ENCODE measurements at places on chromosomes 12 and 14. TPM values are rescaled to one million over a fixed set of nuclear protein-coding genes. Genes with fewer than 3 reads are reported as not detected.
A peak's percentile ranks its signal among the peaks of the same experiment; 100 is the strongest.

Gene SPSB2
- total RNA-seq: 11.7 TPM

DNA sequence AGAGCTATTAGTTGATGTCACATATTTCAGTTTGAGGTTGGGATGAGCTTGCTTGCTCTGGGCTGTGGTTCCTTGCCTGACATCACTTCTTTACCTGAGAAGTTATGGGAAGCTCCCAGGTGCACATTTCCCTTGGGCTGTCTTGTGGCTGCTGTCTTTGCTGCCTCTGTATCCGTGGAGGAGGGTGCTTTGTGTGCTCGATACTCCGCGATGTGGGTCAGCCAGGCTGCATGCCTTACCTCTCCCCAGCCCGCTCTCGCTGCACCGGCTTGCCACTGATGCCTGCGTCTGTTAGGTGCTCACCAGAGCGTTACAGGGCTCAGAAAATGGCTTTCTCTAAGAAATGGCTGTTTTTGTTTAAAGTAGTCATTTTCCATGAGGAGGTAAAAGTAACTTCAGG is 19.6 kb downstream of the PELI2 start:
- no peak for DNase-seq

Gene RHEBL1
- total RNA-seq: 19.7 TPM

DNA sequence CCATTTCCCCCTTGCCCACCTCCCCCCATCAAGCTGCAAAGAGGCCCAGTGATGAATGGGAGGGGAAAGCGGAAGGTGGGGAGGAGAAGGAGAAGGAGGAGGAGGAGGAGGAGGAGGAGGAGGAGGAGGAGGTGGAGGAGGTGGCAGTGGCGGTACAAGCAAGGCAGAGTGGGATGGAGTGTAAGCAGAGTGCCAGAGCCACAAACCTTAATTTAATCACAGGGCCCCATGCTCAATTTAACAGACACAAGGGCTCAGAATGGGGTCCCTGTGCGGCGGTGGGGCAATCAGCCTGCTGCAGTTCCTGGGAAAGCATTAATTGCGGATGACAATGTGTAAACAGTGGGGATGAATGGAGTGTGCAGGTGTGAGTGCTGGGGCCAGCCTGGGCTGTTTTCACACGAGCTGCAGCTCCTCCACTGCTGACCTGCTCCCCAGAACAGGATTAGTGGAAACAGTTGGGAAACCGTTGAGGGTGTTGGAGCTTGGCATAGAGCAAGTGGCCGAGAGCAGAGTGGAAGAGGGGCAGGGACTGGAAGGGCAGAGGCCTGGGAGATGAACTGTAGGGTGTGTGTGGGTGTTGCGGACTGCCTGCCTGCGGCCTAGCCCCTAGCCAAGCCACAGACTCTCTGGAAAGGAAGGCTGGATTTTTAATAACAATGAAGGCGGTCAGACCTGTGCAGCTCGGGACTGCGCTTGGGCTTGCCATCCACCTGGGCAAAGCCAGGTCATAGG is 36.4 kb upstream of the SMOC1 start:
- no peak for DNase-seq

DNA sequence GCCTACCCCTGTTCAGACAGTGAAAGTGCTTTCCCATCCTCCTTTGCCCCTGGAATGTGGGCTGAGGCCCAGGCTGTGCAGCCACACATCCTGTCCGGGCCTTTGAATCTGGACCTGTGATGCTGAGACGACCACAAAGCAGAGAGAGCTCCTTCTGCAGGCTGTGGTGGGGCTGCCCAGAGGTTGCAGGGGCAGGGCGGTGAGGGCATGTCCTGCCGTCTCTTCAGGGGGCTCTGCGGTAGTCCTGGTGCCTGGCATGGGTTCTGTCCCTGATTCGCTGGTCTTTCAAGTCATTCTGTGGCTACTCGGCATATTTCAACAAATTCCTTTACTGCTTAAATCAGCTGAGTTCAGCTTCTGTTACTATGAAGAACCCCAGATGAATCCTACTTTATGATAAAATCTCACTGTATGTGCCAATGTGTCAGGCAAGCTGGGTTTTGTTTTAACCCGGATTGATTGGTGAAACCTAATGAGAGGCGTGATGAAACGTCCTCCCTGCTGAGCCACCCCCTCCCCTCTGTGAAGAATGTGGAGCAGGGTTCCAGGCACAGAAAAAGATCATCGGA is 63.4 kb upstream of the DICER1 start:
- no peak for DNase-seq

GRCh38 chr12:131944601-131945251 is 5.0 kb upstream of the EP400 start:
- DNase-seq: peak; percentile 51

Gene ADCY4
- 5.7 TPM for total RNA-seq

Gene SLC5A8
- not detected for total RNA-seq

Gene BCL7A
- 3.3 TPM for total RNA-seq

Gene PMEL
- 1.2 TPM for total RNA-seq

GRCh38 chr12:69476276-69477017 is 6.3 kb downstream of the FRS2 start:
- no peak for DNase-seq

DNA sequence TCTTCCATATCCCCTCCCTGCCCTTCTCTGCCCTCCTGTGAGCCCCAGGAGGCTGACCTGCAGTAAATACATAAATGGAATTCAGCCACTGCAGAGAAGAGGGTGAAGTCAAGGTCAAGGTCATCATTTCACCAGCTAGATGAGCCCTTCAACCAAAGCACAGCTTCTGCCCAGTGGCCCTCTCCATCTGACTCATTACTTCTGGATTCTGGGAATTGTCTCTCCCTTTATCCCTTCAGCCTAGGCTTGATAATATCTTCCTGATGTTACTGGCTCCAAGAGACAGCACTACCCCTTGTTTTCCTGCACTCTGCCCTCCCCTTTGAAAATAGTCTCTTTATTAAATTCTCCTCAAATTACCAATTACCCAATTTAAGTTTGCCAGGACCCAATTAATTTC is 64.5 kb downstream of the TTC9 start:
- DNase-seq: no peak

DNA sequence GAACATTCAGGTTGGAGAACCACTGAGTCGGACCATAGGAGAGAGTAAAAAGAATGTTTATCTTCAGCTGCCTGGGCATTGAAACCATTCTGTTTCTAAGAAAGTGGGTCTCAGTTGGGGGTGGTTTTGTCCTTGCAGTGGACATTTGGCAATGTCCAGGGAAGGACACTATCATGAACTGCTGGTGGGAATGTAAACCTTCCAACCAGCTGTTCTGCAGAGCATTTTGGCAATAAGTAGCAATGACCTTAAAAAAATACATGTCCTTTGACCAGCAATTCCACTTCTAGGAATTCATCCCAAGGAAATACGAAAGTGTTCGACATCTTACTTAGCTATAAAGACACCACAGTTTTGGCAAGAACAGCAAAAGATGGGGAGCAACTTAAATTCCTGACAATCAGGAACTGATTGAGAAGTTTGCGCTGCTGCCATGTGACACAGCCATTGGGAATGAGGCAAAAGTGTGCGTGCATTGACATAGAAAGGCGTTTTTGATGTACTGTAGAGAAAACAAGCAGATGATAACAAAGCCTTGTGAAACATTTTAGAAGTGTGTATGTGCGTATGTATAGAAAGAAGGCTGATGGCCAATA is 82.9 kb upstream of the MAP1LC3B2 start:
- DNase-seq: no peak

Gene RERG
- total RNA-seq: not detected

GRCh38 chr14:63296060-63296563 is 22.6 kb downstream of the GPHB5 start:
- DNase-seq: no peak

- no peak for DNase-seq
Observed at GRCh38 chr14:23460960-23461359, 8.5 kb upstream of the NGDN start.

DNA sequence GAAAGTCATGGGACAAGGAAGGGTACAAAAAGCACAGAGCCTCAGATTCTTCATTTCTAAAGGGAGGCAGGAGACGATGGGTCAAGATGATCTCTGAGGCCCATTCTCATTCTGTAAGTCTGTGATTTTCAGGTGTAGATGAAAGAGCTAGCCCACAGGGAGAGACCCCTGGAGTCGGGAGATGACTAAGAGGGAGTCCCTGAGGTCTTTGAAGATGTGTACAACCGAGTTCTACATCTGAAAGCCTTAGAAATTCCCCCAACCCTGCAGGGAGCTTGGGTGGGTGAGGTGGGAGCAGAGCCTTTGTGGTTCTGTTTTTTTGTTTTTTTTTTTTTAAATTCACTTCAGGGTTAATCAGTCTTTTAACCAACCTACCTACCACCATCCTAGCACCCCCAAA is 3.1 kb downstream of the WNT10B start:
- no peak for DNase-seq

Gene DEPDC4
- total RNA-seq: 2.4 TPM

- no peak for DNase-seq
Observed at GRCh38 chr14:22226381-22226780, 362.6 kb downstream of the DAD1 start.

DNA sequence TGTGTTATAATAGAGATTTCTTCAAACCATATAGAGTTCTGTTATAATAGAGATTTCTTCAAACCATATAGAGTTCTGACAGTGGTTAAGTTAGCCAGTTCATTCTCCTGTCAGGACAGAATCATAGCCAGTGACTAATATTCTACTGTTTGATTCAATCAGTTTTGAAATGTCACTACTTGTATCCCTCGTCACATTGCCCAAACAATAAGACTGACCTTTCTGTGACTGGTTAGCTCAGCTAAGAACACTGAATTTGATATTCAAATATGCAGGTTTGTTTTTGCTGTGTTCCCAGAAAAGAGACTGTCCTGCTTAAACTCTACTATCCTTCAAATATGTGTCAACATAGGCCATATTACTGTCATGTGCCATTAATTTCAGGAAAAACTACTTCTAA is 74.4 kb downstream of the ALG10B start:
- no peak for DNase-seq

Gene EFS
- not detected for total RNA-seq

GRCh38 chr14:30813216-30813615 is 61.1 kb upstream of the COCH start:
- no peak for DNase-seq
